Glutamatergic neuron (in vitro differentiated cells): ENCODE measurements at places on chromosomes 2 and 18. TPM values are rescaled to one million over a fixed set of nuclear protein-coding genes. Genes with fewer than 3 reads are reported as not detected.

Gene RTKN
- 88.7 TPM for total RNA-seq

Gene PSMA8
- not detected for total RNA-seq

Gene CNRIP1
- total RNA-seq, result 28.0 TPM

Gene MYCN
- total RNA-seq, result 43.8 TPM

Gene ATP6V1C2
- total RNA-seq, result not detected

Gene GREB1
- 134 TPM for total RNA-seq

Gene FECH
- 16.5 TPM for total RNA-seq

Gene CRYBA2
- total RNA-seq, result 0.49 TPM

Gene ZNF142
- 46.7 TPM for total RNA-seq

Gene MYOM1
- 1.3 TPM for total RNA-seq

Gene MTCL1
- total RNA-seq, result 100 TPM

Gene KCNG2
- total RNA-seq, result 1.6 TPM

Gene ACOXL
- total RNA-seq, result 1.4 TPM

Gene OTOS
- not detected for total RNA-seq

Gene RTP5
- not detected for total RNA-seq

Gene CXCR4
- total RNA-seq, result 215 TPM

Gene CYP20A1
- total RNA-seq, result 12.6 TPM

DNA sequence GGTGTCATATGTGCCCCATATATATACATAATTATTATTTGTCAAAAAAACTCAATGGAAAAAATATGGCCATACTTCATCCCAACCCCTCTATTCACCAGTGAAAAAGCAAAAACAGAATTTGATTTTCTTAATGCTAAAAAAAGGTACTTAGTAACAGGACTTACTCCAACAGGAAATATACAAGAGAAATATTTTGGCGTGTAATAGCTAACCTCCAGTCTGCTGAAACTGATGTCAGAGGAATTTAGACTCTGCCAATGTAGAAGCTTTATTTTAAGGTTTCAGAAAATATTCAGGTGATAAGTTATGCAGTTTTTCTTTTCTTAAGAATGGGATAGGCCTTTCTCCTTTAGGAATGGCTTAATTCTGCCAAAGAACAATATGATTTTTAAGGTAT, 72.6 kb downstream of the TMEFF2 start:
- no peak for DNase-seq

GRCh38 chr2:191247381-191248057, 2.3 kb downstream of the MYO1B start:
- no peak for DNase-seq

DNA sequence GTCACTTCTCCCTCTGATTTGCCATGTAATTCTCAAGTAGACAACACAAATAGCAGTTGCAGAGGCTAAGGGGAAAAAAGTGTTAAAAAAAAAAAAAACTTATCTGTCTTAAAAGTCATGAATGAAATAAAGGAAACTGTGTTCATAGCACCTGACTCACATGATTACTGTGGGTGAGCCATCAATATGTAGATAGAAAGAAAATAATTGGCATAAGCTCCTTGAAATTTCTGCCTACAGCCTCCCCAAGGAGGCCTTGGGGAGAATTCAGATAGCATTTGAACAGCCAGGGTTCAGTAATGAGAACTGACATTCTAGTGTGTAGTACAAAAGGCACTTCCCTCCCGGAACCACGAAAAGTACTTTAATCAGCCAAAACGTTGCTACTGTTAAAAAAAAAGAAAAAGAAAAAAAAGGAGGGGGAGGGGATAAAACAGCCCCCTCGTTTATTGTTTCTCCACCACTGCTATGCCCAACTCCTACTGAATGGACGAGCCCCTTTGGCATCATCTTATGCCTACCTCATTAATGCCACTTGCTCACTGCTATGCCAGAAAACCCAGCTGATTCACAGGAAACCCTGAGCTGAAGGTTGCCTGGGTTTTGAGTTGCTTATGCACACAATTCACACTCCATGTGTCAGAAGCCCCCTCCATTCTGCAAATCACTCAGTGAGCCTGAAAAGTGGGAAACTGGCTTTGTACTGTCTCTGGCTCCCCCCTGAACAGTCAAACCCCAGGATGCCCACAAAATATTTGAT, 65.5 kb upstream of the KLF7 start:
- no peak for DNase-seq

DNA sequence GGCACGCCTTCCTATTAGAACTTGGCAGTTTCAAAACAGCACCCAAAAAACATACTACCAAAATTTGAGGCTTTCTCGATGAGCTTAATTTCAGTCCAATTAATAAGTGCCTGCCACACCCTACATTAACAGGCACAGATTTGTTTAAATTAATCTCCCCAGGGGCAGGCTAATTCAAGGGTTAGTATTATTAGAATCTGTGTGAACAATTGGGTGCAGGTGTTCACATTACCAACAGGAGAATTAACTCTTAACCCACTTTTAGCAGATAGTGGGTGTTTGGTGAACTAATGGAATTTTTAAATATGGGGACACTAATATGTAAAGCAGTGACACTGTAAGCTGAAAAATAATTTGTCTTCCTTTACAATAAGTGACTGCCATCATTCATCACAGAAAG, 4.1 kb downstream of the MBD2 start:
- no peak for DNase-seq

DNA sequence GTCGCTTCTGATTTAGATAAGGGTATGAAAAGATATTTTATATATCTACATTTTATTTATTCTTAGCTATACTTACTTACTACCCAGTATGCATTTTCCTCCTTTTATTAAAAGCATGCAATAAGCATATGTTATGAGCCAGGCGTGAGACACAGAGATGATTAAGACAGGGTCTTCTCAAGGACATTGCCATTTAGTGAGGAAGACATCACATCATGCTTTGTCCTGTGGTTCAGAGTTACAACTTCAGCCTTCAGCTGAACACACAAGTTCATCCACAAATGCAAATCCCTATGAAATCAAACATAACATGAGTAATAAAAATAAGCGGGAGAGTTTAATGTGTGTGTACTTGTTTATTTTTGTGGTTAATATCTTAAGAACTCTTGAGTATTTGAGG, 30.2 kb downstream of the GRHL1 start:
- DNase-seq, result no peak

- no peak for DNase-seq
Observed at GRCh38 chr2:39108377-39108776, 12.5 kb downstream of the SOS1 start.

GRCh38 chr2:179424571-179424970, 159.9 kb upstream of the SESTD1 start:
- DNase-seq, result no peak

- no peak for DNase-seq
Observed at GRCh38 chr2:61789807-61790602, 63.9 kb downstream of the FAM161A start.

GRCh38 chr2:25374411-25374810, 32.7 kb upstream of the DNMT3A start:
- DNase-seq, result no peak

- no peak for DNase-seq
Observed at GRCh38 chr2:40434731-40435271, 17.1 kb downstream of the SLC8A1 start.

DNA sequence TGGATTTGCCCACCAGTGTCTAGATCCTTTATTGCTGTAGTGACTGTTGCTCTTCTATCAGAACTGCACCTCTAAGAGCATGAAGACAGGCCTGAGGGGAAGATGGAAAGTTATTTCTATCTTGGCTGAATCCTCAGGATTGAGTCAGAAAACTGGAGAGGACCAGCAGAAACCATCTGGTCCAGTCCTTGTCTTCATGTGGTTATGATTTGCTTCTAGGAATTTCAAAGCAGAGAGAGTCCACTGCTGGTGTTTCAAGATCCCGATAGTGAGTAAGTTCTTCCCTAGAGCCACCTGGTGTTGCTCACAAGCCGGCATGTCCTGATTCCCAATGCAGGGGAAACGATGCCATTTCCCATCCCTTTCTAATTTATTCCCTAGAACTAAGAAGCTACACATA, 84.2 kb downstream of the NCKAP5 start:
- no peak for DNase-seq

GRCh38 chr2:45418532-45418931, 192.5 kb downstream of the SRBD1 start:
- DNase-seq, result no peak

DNA sequence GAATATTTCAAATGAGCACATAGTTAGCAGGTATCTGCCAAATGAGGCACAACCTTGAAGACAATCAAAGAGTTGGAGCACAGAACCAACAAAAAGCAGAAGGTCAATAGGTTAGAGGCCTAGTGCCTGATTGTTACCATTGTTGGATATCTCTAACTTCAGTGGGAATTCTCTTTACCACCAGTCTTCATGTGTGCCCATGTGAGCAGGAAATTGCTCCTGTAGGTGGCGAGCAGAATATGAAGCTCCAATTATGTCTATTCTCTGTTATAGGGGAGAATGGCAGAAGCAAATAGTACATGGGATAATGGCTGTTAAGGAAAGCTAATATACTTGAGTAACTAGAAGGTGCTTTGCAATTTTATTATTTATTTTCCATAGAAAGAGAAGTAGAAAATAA, 14.9 kb upstream of the ZNF385B start:
- DNase-seq, result no peak

GRCh38 chr18:11989966-11990380, 8.7 kb downstream of the IMPA2 start:
- no peak for DNase-seq

DNA sequence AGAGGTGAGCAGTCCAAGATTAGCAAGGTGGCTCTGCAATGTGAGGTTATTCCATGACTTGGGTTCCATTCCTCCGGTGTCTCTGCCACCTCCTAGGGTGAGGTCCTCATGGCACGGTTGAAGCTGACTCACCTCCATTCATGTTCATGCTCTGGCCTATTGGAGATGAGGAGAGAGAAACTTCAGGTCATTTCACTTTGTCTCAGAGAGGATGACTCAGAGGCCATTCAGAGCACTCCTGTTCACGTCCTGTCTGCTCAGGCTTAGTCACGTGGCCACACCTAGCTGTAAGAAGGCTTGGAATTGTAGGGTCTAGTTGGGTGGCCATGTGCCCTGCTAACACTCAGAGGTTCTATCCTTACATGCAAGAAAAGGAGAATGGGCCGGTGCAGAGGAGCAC, 67.5 kb upstream of the MBOAT2 start:
- DNase-seq, result no peak

DNA sequence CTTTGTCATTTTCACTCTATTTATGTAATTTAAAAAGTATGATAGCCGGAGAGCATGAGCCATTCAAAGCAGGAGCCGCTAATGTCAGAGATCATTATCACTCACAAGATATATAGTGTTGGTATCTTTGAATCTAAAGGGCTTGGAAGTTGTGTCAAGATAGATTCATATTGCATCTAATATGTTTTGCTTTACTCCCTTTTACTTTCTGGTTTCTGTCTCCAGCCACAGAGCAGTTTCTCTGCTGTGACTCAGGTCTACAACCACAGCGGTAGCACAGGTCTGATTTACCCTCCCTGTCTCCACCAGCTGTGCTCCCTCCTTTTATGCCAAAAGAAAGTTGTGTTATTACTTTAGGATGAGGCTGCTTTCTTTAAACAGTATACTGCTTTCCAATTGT, 424.0 kb downstream of the ARHGAP15 start:
- DNase-seq, result no peak

DNA sequence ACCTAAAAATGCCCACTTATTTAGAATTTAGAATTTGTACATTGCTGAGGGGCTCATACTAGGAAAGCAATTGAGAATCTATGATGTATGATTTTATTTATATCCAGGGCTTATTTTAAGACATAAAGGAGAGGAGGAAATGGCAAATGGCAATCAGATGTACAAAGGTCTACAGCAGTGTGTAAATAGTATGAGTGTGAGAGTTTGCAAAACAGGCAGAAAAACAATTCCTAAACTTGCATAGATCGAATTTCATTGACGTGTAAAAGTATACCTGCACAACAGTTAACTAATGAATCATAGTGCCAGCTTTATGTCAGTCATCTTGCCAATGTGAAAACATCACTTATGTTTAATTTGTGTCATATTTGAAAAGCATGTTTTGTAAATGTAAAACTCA, 718.7 kb upstream of the GCFC2 start:
- no peak for DNase-seq

DNA sequence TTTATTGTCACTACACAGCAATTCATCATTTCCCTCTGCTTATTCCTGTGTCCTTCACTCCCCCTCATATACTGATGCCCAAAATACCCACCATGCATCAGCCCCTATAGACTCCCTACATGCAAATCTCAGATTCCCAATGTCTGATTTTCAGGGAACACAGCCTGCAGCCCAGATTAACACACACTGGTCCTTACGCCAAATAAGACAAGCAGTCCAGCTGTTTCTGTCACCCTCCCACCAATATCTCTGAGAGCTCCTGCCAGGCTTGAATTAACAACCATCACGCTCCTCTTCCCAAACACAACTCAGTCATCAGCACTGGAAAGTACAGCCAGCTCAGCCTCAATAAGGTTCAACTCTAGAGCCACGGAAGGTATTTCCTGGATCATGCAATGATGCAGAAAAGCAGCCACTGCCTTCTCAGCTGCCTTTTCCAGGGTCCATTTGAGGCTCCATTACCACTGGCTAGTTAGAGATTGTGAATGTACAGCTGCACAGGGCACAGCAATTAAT, 39.0 kb upstream of the SLC35F5 start:
- no peak for DNase-seq

- DNase-seq, result no peak
Observed at GRCh38 chr2:159497256-159497655, 119.1 kb downstream of the BAZ2B start.

GRCh38 chr18:74951165-74951760, 257.7 kb downstream of the PTGR3 start:
- DNase-seq, result no peak

DNA sequence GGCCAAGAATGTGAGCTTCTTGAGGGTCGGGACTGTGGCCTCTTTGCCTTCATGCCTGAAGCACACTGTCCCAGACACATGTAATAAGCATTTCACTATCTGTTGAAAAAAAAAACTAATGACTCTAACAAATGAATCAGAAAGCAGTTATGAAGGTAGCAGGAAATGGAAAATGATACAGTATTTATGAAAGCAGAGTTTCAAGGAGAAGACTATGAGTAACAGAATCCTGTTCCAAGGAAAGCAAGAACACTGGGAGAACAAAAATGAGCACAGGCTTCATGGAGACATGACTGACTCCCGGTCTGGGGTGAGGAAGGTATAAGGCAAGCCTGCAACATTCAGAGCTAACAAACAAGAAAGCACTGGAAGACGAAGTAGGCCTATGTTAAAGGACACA, 190.8 kb downstream of the RNF152 start:
- DNase-seq, result no peak

DNA sequence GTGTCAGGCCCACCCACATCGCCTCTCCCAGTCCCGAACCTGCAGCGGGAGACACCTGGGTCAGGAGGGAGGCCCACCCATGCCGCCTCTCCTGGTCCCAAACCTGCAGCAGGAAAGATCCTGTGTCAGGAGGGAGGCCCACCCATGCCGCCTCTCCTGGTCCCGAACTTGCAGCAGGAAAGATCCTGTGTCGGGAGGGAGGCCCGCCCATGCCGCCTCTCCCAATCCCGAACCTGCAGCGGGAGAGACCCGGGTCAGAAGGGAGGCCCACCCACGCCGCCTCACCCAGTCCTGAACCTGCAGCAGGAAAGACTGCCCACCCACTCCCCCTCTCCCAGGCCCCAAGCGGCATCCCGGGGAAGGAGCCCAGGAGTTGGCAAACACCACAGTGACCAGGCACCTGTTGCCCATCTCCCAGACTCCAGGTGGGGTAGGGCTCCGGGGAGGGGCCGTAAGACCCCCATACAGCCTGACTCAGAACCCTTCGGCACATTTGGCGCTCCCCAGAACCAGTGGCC, 7.8 kb downstream of the SLC66A2 start:
- DNase-seq, result no peak
